Activated CD4-positive, alpha-beta T cell treated with anti-CD3 and anti-CD28 coated beads, Interleukin-2, amount 10 ng/mL, durations not matched to agents 24 days and 14 days (primary cell): ENCODE measurements at places on chromosomes 12 and 14. TPM values are rescaled to one million over a fixed set of nuclear protein-coding genes. Genes with fewer than 3 reads are reported as not detected.

DNA sequence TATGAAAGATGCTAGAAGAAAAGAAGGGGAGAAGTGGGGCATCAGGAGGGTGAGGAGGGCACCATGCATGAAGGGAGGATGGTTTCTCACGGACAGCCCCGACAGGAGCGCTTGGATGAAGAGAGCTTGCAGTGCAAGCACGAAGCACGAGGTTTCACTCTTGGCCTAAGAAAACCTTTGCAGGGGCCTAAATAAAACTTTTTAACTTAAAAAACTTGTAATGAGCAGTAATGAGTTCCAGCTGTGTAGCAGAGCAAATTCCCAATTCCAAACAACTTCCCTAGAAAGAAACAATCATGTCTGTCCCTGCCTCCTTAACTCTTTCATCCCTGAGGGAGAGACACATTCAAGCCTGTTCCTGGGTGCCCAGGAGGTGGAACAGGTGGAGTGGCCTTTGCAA is 119.5 kb downstream of the PAH start:
- no peak for DNase-seq

GRCh38 chr12:31248815-31249214 is 77.1 kb downstream of the SINHCAF start:
- DNase-seq = no peak

The RPS6KA5 gene
- total RNA-seq = 13.5 and 13.8 TPM in 2 replicates

- no peak for DNase-seq
Observed at GRCh38 chr12:47155457-47156166, 75.9 kb upstream of the AMIGO2 start.

DNA sequence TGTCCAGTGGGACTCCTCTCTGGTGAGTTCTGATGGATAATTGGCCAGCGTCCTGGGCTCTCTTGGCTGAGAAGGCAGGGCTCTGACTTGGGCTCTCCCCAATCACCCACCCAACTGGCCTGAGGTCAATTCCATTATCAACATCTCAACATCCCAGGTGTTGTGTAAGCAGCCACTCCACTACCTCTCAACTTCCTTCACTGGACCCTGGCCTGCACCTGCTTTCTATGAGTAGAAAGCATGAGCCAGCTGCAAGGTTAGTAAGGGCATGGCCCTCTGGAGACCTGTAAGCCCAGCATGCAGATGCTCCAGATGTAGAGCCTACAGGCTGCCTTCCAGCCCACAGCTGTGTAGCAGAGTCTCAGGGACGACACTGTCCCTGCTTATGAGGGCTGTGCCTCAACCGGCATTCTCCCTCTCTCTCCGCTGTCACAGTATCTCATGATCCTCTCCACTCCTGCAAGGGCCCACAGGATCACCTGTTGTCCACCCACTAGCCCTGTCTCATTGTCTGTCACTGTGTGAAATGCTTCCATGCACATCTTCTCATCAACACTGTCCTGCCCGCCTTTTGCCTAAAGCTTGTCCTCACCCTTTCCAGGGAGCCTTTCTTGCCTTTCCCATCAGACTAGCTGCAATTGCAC is 5.4 kb upstream of the KRT81 start:
- DNase-seq = no peak

The EIF2S3B gene
- 0.62 and 0.98 TPM in 2 replicates for total RNA-seq
